ENCODE measurements at places on chromosomes 12 and 14. TPM values are rescaled to one million over a fixed set of nuclear protein-coding genes. Genes with fewer than 3 reads are reported as not detected.
A peak's percentile ranks its signal among the peaks of the same experiment; 100 is the strongest.

GRCh38 chr14:65904988-65905387 lies 492.5 kb downstream of the FUT8 start:
- H3K4me1 ChIP-seq: peaks cover 6% of the 10 kb centered on the region
- no peak overlapping the region for H3K4me3 ChIP-seq
- H3K36me3 ChIP-seq: peaks cover 7% of the 10 kb centered on the region
- no peak for DNase-seq
- peaks cover 19% of the 10 kb centered on the region for H3K27me3 ChIP-seq

DNA sequence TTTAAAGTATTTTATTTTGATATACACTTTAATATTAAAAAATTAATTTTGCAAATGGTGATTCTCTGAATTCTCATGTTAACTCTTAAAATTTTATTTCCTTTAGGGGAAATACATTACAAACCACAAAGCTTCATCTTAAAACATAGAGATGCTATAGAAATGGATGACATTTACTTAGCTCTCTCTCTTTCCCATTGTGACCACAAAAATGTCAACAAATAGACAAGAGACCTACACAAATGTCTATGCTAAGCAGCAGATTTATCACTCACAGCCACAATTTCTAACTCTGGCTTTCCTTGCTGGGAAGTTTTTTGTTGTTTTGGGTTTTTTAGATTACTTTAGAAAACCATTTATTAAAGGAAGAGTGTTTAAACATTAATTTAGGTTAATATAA lies 19.9 kb upstream of the PHC1 start:
- no peak for DNase-seq
- H3K27ac ChIP-seq: no peak overlapping the region
- H3K36me3 ChIP-seq: no peaks in the 10 kb centered on the region
- no peaks in the 10 kb centered on the region for H3K27me3 ChIP-seq
- H3K4me3 ChIP-seq: no peak overlapping the region
- H3K4me1 ChIP-seq: peaks cover 6% of the 10 kb centered on the region

DNA sequence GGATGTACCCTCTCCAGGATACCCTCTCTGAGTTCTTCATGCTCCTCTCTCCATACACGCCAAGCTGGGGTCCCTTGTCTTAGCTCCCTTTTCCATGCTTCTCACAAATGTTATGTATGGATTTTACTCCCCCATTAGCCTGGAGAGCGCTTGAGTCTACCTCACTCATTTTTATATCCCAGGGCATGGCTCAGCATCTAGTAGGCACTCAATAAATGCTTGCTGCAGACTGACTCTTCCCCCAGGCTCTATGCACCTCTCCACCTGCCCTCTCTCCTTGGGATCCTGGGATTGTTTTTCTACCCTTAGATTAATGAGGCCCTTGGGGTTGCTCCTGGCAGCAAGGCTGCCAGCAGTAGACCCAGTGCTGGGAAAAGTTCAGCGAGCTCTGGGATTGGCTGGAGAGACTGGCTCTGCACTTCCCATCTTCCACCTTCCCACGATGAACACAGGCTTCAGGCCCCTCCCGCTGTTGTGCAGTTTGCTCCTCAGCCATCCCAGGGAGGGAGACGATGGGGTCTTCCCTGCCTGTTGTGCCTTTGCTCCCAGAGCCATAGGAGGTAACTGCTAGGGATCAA lies 2.2 kb downstream of the NRIP2 start:
- no peaks in the 10 kb centered on the region for H3K27me3 ChIP-seq
- no peak overlapping the region for H3K27ac ChIP-seq
- no peaks in the 10 kb centered on the region for H3K4me1 ChIP-seq
- peaks cover 25% of the 10 kb centered on the region for H3K36me3 ChIP-seq
- DNase-seq: no peak
- no peak overlapping the region for H3K4me3 ChIP-seq

GRCh38 chr14:94081386-94081820 lies 293 bp downstream of the IFI27L1 start:
- no peak for DNase-seq
- H3K4me3 ChIP-seq: peak overlapping the region; percentile 95
- peak overlapping the region; percentile 99 for H3K27ac ChIP-seq
- H3K27me3 ChIP-seq: no peaks in the 10 kb centered on the region
- peaks cover 29% of the 10 kb centered on the region for H3K36me3 ChIP-seq
- peaks cover 34% of the 10 kb centered on the region for H3K4me1 ChIP-seq

DNA sequence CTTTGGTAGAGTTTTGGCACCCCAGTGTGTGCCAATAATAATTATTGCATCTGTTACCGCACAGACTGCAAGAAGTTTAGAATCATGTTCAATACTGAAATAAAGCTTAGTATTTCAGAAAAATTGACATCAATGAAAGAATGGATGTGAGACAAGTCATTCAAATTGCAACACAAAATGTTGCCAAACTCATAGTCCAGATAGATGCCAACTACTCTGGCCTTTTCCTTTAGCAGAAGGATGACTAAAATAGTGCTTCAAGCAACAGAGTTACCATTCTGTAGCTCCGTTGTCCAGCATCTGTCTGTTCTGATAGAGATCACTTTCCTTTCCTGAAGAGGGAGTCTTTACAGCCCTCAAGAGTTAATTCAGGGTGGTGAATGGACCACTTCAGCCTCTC lies 77.5 kb downstream of the LIN7A start:
- no peak overlapping the region for H3K4me3 ChIP-seq
- peak; percentile 48 for DNase-seq
- no peak overlapping the region for H3K27ac ChIP-seq
- H3K4me1 ChIP-seq: no peaks in the 10 kb centered on the region
- peaks cover 42% of the 10 kb centered on the region for H3K27me3 ChIP-seq

DNA sequence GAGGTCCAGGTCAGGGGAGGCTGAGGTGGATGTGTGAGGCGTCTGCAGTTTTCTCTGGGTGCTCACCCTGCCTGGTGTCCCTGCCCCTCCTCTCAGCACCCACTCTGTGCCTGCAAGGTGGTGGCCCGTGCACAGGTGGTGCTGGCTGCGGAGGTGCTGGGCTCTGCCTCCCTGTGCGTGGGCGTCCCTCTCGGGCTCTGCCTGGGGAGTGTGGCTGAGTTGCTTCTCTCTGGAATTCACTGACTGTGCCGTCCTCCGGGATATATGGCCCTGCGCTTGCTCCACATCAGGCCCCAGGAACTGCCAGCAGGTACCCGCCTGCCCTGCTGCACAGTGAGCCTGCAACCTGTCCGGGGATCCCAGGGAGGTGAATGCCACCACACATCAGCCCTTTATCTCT lies 379.1 kb downstream of the TMEM121 start:
- H3K36me3 ChIP-seq: no peaks in the 10 kb centered on the region
- no peak for DNase-seq
- H3K4me3 ChIP-seq: no peak overlapping the region
- H3K27ac ChIP-seq: no peak overlapping the region
- H3K4me1 ChIP-seq: no peaks in the 10 kb centered on the region

EEF1AKMT3 gene
- total RNA-seq: 8.1 TPM

CAPZA3 gene
- total RNA-seq: 0.28 TPM

SLCO1B1 gene
- total RNA-seq: not detected

EPYC gene
- total RNA-seq: not detected

KLRG1 gene
- total RNA-seq: 1.7 TPM

GUCY2C gene
- total RNA-seq: not detected

CD69 gene
- not detected for total RNA-seq

All from MCF 10A (cell line).